ENCODE measurements at places on chromosomes 1 and 21. TPM values are rescaled to one million over a fixed set of nuclear protein-coding genes. Genes with fewer than 3 reads are reported as not detected.

BLACAT1 gene
- 0.10 TPM for total RNA-seq

AKR7A2 gene
- 124 TPM for total RNA-seq

SPRR3 gene
- total RNA-seq = not detected

HHIPL2 gene
- total RNA-seq = 1.3 TPM

SCCPDH gene
- 30.8 TPM for total RNA-seq

CDK18 gene
- total RNA-seq = 0.87 TPM

INAVA gene
- total RNA-seq = not detected

UQCRHL gene
- 12.4 TPM for total RNA-seq

SLAMF6 gene
- not detected for total RNA-seq

GDAP2 gene
- total RNA-seq = 18.6 TPM

BSND gene
- total RNA-seq = not detected

HUNK gene
- not detected for total RNA-seq

EPHA10 gene
- total RNA-seq = not detected

SAMSN1 gene
- total RNA-seq = not detected

KRTAP13-3 gene
- total RNA-seq = not detected

FALEC gene
- not detected for total RNA-seq

WLS gene
- 40.5 TPM for total RNA-seq

CAMK2N1 gene
- total RNA-seq = 13.3 TPM

MSH4 gene
- total RNA-seq = 0.13 TPM

ZNF684 gene
- 5.5 TPM for total RNA-seq

CELA3A gene
- not detected for total RNA-seq

DTL gene
- 66.3 TPM for total RNA-seq

WNT9A gene
- 0.33 TPM for total RNA-seq

ZNF695 gene
- 10.9 TPM for total RNA-seq

MLLT11 gene
- 8.8 TPM for total RNA-seq

KRTAP11-1 gene
- not detected for total RNA-seq

UBL4B gene
- not detected for total RNA-seq

F5 gene
- total RNA-seq = not detected

ECM1 gene
- total RNA-seq = 11.3 TPM

CENPF gene
- 67.4 TPM for total RNA-seq

CELA3B gene
- total RNA-seq = not detected

TCEA3 gene
- 1.2 TPM for total RNA-seq

NCAM2 gene
- total RNA-seq = 0.07 TPM

AIM2 gene
- total RNA-seq = 3.2 TPM

RBM11 gene
- not detected for total RNA-seq

TRNP1 gene
- total RNA-seq = 15.2 TPM

TSPAN1 gene
- 2.4 TPM for total RNA-seq

KRTAP10-9 gene
- not detected for total RNA-seq

B3GALT2 gene
- not detected for total RNA-seq

TMEM81 gene
- 1.8 TPM for total RNA-seq

ROR1 gene
- total RNA-seq = 2.9 TPM

SH3BGRL3 gene
- total RNA-seq = 314 TPM

SLC1A7 gene
- total RNA-seq = not detected

RGS13 gene
- not detected for total RNA-seq

UBR4 gene
- total RNA-seq = 90.5 TPM

EPHA2 gene
- total RNA-seq = 114 TPM

OR6K2 gene
- total RNA-seq = not detected

GRIK3 gene
- not detected for total RNA-seq

Data from HT1080 (cell line).